ENCODE measurements at places on chromosomes 3 and 15.

DNA sequence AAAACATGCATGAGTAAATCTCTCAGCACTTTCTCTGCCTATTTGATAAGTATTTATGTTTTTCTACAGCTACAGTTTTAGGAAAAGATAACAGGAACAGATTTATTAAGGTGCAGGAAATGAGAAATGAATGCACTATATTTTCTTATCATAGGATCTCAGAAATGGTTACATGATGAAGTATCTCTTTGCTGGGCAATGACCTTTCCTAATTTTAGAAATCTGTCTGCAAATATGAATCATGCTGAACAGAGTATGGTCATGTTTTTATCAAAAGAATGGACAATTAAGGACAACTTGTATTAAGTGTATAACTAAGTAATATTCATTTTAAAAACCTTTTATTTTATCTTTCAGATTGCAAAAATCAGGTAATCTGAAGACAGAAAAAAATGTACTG lies 53.8 kb upstream of the SPPL2A start:
- peak; percentile 16 for DNase-seq

DNA sequence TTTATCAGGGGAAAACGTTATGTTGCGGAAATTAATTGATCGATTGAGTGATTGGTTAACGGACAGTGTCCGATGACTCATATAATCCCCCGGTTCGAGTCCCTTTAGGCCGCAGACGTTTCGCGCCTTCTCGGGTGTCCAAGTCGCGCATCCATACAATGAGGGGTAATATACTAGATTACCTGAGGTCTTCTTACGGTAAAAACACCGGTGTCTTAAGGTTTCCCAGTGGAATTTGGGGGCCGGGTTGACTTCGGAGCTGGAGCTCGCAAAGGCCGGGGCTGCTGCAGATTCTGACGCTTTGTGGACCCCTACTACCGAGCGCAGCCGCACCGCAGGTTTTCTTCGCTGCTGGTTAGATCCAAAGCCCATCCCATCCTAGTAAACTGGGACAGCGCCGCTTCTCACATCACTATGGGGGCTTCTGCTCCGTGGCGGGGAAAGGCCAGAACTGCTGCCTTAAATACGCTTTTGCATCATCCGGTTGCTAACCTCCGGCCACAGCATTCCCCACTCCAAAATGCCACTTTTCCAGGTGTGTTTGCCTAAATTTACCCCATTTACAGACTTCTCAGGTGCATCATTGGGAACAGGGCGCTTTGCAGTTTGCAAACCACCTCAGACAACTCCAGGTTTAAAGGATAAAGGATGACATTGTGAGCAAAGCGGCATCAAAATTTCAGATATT lies 858 bp upstream of the SACM1L start:
- peak; percentile 42 for DNase-seq

GRCh38 chr15:60838206-60838605 lies 359.3 kb upstream of the ICE2 start:
- no peak for DNase-seq

DNA sequence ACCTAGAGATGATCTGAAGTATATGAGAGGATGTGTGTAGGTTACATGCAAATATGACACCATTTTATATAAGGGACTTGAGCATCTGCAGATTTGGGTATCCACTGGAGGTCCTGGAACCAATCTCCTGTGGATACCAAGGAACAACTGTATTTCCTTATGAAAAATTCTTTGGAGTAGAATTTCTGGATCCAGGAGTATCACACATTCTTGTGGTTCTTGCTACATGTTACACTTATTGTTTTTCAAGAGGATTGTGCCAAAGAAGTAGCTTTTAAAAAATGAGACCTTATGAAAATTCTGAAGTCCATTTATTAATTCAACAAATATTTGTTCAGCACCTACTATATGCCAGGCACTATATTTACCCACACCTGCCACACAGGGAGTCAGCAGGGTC lies 15.7 kb upstream of the TBC1D23 start:
- DNase-seq = peak; percentile 31

- DNase-seq = no peak
Observed at GRCh38 chr3:102226463-102226862, 208.4 kb upstream of the ZPLD1 start.

- no peak for DNase-seq
Observed at GRCh38 chr3:54696313-54696712, 231.5 kb downstream of the LRTM1 start.

GRCh38 chr3:176734146-176734545 lies 463.1 kb downstream of the TBL1XR1 start:
- DNase-seq = no peak

DNA sequence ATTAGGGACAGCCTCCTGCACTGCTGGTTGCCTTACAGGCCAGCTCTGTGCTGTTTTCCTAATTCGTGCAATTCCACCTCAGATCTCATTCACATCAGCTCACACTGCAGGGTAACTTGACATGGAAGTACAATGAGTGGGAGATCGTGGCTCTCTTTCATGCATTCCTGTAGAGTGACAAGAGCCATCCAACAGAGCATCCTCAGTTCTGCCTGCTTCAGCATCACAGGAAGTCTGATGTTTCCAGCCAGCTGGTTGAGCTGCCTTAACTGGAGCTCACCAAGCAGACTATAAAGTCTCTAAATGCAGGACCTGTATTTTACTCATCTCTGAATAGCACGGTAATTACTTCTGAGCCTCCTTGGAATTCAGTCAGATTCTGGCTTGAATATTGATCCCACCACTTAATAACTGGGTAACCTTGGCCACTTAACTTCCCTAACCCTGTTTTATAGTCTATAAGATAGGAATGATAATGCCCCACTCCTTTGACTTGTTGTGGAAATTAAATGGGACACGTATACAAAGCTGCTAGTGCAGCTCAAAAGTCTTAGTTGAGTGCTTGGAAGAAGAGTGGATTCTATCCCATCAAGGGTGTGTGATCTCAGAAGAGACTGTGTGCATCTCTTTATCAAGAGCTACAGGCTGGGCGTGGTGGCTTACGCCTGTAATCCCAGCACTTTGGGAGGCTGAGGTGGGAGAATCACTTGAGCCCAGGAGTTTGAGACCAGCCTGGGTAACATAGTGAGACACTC lies 1.4 kb upstream of the DIS3L start:
- DNase-seq = peak; percentile 52

GRCh38 chr15:55281517-55282228 lies 7.9 kb downstream of the RAB27A start:
- peak; percentile 34 for DNase-seq

DNA sequence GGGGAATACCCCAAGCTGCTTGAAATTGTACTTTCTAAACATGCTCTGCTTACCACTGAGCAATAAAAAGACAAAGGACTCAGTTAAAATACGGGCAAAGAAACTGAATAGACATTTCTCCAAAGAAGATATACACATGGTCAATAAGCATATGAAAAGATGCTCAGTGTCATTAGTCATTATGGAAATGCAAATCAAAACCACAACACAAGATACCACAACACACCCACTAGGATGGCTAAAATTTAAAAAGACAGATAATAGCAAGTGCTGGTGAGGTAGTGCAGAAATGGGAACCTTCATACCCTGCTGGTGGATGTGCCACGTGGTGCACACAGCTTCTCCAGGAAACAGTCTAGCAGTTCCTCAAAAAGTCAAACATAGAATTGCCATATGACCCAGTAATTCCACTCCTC lies 21.3 kb downstream of the LRIG1 start:
- no peak for DNase-seq

- DNase-seq = no peak
Observed at GRCh38 chr15:63991706-63992105, 54.6 kb downstream of the DAPK2 start.

GRCh38 chr3:155297100-155297499 lies 3.6 kb upstream of the STRIT1 start:
- DNase-seq = no peak

- DNase-seq = no peak
Observed at GRCh38 chr3:31522152-31522551, 10.6 kb upstream of the STT3B start.

GRCh38 chr15:66502491-66502890 lies 2.2 kb downstream of the RPL4 start:
- DNase-seq = no peak

GRCh38 chr15:93418566-93418965 lies 329.6 kb upstream of the RGMA start:
- no peak for DNase-seq

- peak; percentile 18 for DNase-seq
Observed at GRCh38 chr15:65752151-65752700, 39.9 kb downstream of the DENND4A start.

DNA sequence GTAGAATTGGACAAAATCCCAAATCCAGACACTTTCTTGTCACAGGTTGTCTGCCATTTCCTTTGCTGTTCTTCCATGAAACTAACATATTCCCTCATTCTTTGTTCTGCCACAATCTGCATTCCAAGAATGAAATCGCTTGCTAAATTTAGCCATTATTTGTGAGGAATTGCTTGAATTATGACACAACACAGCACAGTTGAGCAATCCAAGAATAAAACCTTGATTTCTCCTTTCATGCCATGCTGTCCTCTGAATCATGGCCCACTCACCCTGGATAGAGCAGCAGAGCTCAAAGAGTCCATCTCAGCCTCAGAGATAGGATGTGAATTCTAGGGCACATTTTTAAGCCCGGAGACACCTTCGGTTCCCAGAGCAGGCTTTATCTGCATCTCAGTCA lies 35.2 kb upstream of the GREM1 start:
- DNase-seq = peak; percentile 97

DNA sequence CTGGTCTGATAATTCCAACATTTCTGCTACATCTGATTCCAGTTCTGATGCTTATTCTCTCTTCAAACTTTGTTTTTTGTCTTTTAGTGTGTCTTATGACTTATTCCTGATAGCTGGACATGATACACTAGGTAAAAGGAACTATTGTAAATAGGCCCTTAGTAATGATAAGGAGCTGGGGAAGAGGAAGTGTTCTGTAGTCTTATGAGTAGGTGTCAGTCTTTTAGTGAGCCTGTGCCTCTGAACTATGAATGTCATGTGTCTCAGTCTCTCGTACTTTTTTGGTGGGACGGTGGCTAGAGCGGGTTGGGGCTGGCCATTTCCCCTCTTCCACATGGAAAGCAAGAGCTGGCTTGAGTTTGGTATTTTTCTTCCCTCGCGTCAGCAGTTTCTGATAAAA lies 41.2 kb downstream of the PCCB start:
- no peak for DNase-seq

Data from GM23248 (cell line).